ENCODE measurements at places on chromosomes 12 and 14.

DNA sequence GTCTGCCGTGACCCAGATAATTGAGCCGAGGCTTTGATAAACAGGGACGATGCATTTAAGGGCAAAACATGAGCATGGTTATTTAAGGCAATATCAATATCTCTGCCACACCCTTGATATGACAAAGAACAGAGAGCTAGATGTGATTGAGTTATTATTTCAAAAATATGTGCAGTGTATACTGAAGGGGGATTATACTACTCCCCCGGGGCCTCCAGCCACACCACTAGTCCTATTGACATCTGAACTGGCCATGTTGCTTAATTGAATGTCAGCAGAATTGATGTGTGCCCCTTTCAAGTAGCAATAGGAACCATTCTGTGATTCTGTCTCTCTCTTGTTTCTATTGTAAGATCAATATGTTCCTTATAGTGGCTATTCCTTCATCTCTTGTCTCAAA is 794.8 kb upstream of the SEL1L start:
- no peak for DNase-seq

GRCh38 chr12:87246726-87247125 is 782.5 kb downstream of the C12orf50 start:
- DNase-seq: no peak

DNA sequence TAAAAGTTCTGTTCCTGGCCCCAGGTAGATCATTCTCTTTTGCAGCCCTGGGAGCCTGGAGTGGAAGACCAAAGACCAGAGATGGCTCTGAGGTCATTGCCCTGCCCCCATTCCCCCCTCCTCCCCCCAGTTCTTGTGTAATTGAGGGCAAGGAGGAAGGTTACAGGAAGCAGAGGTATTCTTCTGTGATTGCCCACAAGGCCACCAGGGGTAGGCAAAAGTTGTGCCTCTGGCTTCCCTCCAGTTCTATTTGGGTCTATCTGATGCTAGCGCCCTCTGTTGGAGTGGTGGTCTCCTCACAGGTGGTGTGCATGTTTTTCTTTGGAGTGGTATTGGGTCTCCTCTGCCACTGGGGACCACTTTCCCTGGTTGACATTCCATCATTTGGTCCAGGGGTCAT is 41.2 kb upstream of the CRY1 start:
- peak; percentile 15 for DNase-seq

- no peak for DNase-seq
Measured at GRCh38 chr14:105852378-105853088, 326.1 kb downstream of the TMEM121 start.

Measured in dermis blood vessel endothelial cell (primary cell).